Esophagus (tissue), 2 donors: ENCODE measurements at places on chromosomes 4 and X. TPM values are rescaled to one million over a fixed set of nuclear protein-coding genes. Genes with fewer than 3 reads are reported as not detected.

MTMR8 gene
- 1.3 TPM for polyA plus RNA-seq

DIPK2B gene
- 3.7 TPM for polyA plus RNA-seq

SSX2B gene
- not detected for polyA plus RNA-seq

SSR4 gene
- polyA plus RNA-seq, result 308 TPM

CENPE gene
- 2.0 TPM for polyA plus RNA-seq

HDX gene
- 0.29 TPM for polyA plus RNA-seq

SHOX gene
- not detected for polyA plus RNA-seq

LNX1 gene
- polyA plus RNA-seq, result 44.2 TPM

MAGEB1 gene
- polyA plus RNA-seq, result not detected

C4orf36 gene
- 1.0 TPM for polyA plus RNA-seq
